ENCODE measurements at places on chromosomes 11 and 22.
A peak's percentile ranks its signal among the peaks of the same experiment; 100 is the strongest.

- DNase-seq, result no peak
Measured at GRCh38 chr11:90241414-90241813, 18.6 kb upstream of the CHORDC1 start.

DNA sequence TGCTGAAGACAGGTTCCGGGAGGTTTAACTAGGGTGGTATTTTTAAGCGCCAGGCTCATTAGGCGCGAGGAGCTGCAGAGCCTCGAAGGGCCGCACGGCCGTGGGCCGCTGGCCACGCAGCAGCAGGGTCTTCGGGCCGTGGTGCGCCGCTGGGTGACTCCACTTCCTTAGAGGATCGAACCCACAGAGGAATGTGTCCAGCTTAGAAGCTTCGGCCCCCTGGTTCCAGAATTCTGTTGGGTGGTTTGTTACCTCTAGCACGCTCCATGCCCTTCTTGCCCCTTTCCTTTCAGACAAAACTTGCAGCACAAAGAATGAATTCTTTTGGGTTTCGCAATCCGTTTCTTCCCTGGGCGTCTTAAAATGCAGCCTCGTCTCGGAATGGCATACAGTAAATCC is 773 bp upstream of the PATL1 start:
- no peak for DNase-seq

GRCh38 chr11:22903782-22904181 is 43.5 kb upstream of the CCDC179 start:
- DNase-seq, result no peak

- DNase-seq, result no peak
Measured at GRCh38 chr11:112195951-112196351, 20.6 kb downstream of the BCO2 start.

DNA sequence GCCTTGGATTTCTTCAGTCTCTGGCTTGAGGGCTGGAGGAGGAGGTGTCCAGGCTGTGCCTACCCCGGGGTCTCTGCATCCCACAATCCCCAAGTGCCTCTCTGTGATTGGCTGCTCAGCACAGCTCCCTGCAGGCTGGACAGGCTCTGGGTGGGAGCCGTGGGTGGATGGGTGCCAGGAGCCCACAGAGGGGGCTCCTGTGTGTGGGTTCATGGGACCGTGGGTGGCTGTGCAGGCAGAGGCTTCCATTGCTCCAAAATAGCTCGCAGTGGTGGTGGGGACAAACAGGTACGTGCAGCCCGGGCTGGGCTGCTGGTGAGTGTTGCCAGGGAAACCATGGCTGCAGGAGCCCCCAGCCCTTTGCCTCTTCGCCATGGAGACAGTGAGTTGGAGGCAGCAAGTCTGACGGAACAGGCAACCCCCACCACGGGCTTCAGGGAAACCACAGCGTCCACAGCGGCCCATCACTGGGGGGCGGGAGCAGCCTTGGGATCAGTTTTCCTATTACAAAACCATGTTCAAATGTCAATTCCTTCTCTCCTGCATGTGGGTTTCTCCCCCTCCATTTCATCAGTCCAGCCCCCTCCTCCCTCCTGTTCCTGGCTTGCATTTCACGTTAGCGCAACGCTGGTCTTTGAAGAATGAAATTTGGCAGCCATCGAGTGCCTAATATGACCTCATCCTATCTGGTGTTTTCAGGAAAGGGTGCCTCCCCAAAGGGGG is 155.2 kb downstream of the TRIM29 start:
- DNase-seq, result no peak

- DNase-seq, result no peak
Measured at GRCh38 chr11:131195661-131196517, 174.5 kb upstream of the NTM start.

- DNase-seq, result no peak
Measured at GRCh38 chr22:24810043-24810749, 4.2 kb downstream of the SGSM1 start.

GRCh38 chr11:1541474-1542204 is 30.4 kb downstream of the DUSP8 start:
- DNase-seq, result no peak

DNA sequence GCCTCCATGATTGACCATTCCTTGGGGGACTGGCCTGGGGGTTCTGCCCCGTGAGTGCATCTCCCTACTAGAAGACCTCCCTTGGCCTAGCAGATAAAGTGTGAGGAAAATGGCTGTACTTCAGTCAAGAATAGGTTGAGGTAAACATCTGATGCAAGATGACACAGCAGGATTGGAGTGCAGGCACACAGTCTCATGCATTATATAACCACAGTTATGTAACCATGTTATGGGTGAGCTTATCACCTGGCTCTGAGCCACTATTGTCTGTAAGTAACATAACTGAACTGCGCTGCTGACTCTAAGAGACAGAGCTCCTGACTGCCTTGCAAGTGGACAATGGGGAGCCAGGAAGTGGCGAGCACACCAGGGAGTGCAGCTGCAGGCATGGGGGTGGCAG is 378.7 kb upstream of the ANO5 start:
- no peak for DNase-seq

DNA sequence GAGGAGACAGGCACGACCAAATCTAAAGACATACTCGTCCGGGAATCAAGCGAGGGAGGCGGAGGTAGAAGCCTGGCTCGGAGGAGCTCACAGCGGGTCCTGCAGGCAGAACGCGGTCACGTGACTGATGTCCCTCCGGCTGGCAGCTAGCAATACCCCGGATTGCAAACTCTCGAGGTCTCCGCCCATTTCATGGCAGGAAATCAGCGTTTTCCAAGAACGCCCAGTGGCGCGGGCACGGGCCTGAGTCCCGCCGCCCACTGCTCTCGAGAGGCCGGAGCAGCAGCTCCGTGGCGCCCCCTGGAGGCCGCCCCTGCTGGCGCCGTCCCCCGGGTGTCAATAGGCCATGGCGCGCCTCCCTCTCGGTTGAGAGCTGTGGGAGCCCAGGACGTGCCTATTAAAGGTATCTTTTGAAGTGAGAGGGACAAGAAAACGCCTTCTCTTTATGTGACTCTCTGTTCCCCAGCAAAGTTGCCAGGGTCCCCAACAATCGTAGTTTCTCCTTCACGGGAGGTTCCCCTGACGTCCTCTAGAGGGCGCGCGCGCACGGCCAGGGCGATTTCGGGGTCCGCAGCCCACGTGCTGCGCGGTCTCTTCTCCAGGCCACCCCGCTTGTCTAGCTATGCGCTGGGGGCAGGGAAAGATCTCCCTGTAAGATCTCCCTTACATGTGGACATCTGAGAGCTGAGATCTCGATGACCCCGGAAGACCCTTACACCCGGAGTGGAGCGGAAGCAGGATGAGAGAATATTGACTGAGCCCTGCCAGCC is 37.3 kb upstream of the RBFOX2 start:
- peak; percentile 34 for DNase-seq

GRCh38 chr11:115042002-115042401 is 363.7 kb downstream of the NXPE2 start:
- DNase-seq, result no peak

DNA sequence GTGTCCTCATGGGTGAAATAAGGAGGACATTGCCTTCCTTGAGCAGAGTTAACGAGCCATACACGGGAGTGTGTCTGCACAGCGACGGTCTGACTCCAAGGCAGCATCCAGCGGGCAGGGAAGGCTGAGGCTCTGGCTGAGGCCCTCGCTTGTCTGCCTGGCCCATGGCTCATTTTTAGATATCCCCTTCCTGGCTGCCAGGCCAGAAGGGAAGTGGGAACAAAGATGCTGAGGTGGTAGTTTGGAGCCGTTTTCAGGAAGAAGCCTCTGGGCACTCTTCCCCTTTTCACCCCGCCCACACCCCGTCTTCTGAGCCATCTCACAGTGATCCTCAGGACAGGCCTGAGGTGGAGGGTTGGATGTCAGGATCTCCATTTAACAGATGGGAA is 3.0 kb upstream of the SLCO2B1 start:
- DNase-seq, result no peak

GRCh38 chr11:86668929-86669328 is 3.5 kb downstream of the ME3 start:
- no peak for DNase-seq

DNA sequence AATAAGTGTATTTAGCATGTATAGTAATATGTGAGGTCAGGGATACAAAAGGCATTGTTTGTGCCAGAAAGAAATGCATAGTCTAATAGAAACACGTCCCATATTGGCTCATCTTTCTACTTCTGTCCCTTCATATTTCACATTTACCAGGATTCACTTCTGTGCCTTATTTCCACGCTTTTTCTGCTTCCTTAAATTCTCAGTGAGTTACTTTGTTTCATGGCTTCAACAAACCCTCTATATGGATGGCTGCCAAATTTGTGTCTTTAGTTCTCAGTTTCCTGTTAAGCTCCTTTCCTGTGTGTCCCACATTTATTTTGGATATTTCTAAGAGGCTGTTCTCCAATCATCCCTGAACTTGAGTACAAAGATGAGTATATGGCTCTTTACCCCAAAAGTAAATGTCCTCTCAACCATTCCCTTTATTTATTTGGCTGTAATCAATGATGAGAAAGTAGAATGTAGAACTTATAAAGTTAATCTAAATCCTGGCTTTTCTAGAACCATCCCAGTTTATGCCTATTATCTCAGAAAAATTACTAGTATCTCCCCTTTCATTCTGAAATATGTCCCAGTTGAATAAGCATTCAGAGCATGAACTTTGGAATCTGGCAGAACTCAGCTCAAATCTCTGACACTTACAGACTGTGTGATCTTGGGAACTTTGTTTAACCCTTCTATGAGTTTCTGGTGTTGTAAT is 23.5 kb downstream of the OR8B12 start:
- no peak for DNase-seq

DNA sequence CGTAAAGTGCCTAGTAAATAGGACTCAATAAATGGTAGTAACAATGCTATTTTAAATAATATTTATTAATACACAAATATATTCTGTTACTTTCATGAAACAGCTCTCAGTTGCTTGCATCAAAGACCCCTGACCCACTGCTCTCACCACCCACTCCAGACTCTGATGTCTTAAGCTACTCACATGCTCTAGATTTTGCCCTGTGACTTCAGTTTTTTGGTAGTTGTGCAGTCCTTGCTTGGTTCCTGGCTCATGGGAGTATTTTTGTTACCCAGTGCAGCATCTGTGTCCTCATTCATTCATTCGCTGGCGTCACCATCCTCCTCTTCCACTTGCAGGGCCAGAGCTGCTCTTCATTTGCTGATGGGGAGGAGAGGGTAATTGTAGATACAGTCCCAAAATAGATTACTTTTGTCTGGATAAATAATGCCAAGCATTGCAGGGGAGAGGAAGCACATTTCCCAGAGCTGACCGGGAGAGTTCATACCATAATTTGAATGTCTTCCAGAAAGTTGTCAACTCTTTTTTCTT is 12.7 kb downstream of the MRPL48 start:
- no peak for DNase-seq

- DNase-seq, result peak; percentile 93
Measured at GRCh38 chr11:65261591-65262380, at the start of gene POLA2. Gene POLA2 (plus strand): TSS chr11:65261962. CDS start chr11:65262293, 331 bp downstream.

GRCh38 chr11:12042215-12042676 is 33.8 kb upstream of the DKK3 start:
- no peak for DNase-seq

GRCh38 chr11:9092853-9093778 is 1.7 kb upstream of the SCUBE2 start:
- no peak for DNase-seq

DNA sequence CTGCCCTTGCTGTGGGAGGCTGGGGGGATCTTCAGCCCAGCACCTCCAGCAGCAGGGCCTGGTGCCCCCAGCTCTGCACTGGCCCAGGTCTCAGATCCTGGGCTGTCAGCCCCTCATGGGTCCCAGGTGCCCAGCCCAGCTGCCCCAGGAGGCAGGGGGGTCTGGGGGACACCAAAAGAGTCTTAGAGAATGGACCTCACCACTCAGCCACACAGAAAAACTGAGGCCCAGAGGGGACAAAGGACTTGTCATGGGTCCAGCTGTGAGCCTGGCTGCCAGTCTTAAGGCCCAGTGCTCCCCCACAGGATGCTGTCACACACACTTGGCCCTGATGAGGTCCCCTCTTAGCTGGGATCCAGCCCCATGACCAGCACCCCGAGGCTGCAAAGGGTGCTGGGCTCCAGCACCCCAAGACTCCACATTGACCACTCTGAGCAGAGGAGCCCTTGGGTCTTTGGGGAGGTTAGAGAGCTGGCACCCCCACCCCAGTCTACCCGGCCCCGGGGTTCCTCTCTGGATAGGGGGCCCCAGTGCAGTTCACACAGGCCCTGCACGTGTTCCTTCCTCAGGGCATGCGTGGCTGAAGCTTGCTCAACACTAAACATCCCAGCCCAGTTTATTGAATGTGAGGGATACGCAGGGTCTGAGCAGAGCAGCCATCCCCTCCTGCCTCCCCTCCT is 54.4 kb downstream of the IGLL5 start:
- no peak for DNase-seq
